HepG2 (cell line): ENCODE measurements at places on chromosomes 5 and 9.

- no peaks in the 10 kb centered on the region for H3K36me3 ChIP-seq
- DNase-seq, result no peak
- H3K27ac ChIP-seq, result no peak overlapping the region
- H3K4me3 ChIP-seq, result no peak overlapping the region
- no peaks in the 10 kb centered on the region for H3K27me3 ChIP-seq
These were observed 156.8 kb downstream of the MACROH2A1 start for GRCh38 chr5:135242021-135242865.

GRCh38 chr9:78612091-78612490, 315.2 kb downstream of the PSAT1 start:
- H3K4me3 ChIP-seq, result no peak overlapping the region
- no peaks in the 10 kb centered on the region for H3K36me3 ChIP-seq
- H3K4me1 ChIP-seq, result no peaks in the 10 kb centered on the region
- H3K27me3 ChIP-seq, result peaks cover 4% of the 10 kb centered on the region; the same call in 1 of the 3 replicates
- no peak for DNase-seq
- no peak overlapping the region for H3K27ac ChIP-seq

DNA sequence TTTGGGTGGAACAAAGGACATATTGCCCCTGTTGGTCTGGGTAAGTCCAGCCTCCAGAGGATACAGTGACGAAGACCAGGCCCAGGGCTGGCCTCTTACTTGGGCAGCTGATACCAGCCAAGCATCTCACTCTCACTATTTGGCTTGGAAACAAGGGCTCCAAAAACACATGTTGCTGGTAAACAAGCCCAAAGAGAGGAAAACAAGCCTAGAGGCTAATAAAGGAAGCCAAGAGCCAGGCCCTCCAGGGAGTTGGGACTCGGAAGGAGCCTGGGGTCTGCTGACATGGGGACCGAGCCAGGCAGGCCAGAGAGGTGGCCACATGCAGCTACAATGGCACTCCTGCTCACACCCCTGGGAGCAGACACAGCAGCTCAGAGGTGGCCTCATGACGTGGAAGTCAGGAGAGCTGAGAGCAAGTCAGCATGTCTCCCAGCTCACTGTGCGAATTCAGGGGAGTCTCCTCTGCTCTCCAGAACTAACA, 5.7 kb downstream of the SPARC start:
- no peak for DNase-seq
- H3K4me3 ChIP-seq, result no peak overlapping the region
- H3K27ac ChIP-seq, result no peak overlapping the region
- H3K27me3 ChIP-seq, result no peaks in the 10 kb centered on the region
- peaks cover 16% of the 10 kb centered on the region for H3K4me1 ChIP-seq

DNA sequence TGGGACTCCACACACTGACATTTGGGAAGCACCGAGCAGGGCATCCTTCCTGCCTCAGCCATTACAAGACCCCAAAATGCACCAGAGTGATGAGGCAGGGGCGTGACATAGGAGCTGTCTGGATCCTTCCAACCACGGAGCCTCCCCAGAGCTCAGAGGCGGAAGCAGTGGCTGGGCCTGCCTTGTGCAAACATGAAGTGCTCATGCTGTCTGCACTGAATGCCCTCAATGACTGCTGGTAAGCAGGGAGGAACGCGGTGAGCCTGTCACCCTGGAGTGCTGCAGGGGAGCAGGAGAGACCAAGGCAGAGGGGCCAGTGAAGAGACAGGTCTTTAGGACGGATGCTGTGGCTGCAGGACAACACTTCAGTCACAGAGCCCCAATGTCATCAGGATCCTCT, 60.2 kb upstream of the HRH2 start:
- H3K4me1 ChIP-seq, result no peaks in the 10 kb centered on the region
- no peak for DNase-seq
- H3K27me3 ChIP-seq, result peaks cover 2% of the 10 kb centered on the region
- H3K4me3 ChIP-seq, result no peak overlapping the region
- H3K27ac ChIP-seq, result no peak overlapping the region

DNA sequence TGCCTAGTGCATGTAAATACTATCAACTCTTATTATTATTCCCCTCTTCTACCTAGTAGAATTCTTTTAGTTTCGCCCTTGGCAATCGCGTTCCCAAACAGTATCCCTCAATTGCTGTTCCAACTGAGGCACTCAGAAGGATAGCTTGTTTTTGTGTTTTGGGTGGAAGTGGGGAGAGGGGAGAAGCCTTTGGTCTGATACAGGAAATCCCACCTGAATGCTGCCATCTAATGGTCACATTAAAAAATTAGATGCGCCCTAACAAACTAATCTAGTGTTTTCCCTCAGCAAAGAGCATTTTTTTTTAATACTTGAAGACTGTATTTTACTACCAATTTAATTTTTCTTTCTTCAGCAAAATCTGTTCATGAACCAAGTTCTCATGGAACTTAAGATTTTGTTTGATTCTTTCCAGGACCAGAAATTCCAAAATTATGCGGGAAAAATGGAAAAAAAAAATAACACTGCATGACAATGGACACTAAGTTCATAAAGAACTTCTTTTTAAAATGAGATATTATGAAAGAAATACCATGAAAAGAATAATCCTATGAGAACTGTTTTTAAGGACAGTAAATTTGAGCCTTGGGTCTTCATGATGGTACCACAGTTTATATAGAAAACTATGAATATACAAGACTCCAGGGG, 22.2 kb upstream of the GLDC start:
- H3K4me3 ChIP-seq, result no peak overlapping the region
- no peak for DNase-seq
- H3K36me3 ChIP-seq, result 0 out of 3 replicates have a peak, but pooled peaks cover 8% of the 10 kb centered on the region
